ENCODE measurements at places on chromosomes 6 and 20. TPM values are rescaled to one million over a fixed set of nuclear protein-coding genes. Genes with fewer than 3 reads are reported as not detected.
A peak's percentile ranks its signal among the peaks of the same experiment; 100 is the strongest.

- peak; percentile 51 for DNase-seq
Measured at GRCh38 chr6:28985462-28986164, 19.5 kb downstream of the ZNF311 start.

GRCh38 chr20:24470746-24471582 lies 1.5 kb downstream of the SYNDIG1 start:
- DNase-seq, result no peak

GRCh38 chr6:17851720-17852161 lies 135.7 kb downstream of the KIF13A start:
- DNase-seq, result no peak

DNA sequence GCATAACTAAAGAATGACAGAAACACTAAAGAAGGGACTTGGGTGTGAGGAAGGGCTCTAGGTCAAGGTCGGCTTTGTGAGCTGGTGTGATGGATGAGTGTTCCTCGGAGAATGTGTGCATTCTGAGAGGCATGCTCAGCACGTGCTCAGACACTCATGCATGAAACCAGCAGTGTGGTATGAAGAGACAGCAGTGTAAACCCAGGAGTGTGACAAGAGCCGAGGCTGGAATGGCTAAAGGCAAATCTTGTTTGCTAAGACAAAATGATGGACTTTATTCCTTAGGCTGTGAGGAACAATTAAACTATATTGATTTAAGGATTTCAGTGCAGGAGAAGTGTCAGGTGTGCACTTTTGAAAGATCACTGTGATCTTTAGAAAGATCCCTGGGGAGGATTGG lies 107.4 kb upstream of the MAP7 start:
- DNase-seq, result no peak

DNA sequence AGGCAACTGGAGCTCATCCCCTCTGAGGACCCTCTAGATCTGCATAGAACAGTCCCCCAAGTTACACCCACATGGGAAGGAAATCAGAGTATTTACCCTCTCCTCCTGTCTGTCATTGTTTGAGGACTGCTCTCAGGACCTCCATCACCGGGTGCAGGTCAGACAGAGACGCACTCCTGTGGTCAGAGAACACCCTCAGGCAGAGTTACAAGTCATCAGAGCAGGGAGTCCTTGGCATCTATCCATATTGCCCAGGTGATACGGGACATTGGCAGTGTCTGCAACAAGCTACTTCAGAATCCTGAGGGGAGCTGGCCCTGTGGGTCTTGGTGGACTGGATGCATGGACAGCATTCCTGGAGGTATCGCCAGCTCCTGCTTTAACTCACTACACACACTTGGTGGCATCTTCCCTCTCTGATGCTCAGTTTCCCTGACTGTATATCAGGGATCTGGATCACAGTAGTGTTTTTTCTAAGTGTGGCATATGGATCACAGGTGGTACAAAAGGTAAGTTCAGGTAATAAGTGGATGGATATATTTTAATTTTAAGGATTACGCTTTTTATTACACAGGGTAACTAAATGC lies 15.1 kb upstream of the ISM1 start:
- no peak for DNase-seq

DNA sequence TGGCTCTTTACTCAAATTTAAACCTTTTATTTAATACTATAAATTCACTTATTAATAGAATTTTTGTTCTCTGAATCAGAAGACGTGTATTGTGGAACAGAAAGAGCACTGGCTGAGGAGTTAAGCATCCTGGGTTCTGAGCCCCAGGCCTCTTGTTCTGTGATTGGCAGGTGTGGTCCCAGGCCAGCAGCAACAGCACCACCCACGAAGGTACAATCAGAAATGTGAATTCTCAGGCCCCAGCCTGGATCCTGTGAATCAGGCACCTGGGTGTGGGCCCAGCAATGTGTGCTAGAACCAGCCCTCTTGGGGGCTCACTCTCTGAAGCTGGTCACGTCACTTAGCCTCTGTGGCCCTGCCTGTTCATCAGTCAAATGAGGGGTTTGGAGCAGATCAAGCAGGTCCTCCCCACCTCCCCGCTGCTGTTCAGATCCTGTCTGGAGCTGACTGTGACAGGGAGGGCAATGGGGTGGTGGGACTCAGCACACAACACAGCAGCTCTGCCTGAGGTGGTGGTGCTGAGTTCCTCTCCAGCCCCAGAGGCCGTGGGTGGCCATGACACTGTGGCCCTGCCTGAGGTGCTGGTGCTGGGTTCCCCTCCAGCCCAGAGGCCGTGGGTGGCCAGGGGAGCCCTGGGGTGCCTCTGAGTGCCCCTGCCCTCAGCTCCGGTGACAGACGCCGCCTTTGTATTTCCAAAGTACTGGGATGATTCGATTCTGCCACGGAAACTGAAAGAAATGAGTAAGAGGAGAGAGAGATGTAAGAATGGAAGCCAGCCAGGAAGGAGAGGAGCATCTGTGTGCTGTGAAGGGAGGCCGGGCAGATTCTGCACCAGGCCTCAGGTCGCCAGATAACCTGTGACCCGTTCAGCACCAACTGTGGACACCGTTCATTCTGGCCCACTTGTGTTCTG lies 41.6 kb upstream of the FRMD1 start:
- DNase-seq, result peak; percentile 55

DNA sequence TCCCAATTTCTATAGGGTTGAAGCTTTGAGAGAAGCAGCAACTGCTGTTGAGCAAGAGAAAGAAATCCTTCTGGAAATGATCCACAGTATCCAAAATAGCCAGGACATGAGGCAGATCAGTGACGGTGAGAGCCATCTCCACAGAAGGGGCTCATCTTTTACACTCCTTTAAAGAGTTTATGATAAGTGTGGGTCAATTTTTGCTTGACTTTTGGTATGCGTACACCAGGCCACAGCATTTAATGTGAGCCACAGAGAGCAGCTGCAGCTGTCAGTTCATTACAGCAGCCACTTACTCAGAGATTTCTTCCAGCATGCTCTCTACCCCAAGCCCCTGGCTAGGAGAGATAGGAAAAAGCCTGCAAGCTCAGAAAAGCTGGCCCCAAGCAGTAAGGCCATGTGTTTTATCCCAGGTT lies 9.9 kb downstream of the BAG2 start:
- DNase-seq, result no peak

- no peak for DNase-seq
Measured at GRCh38 chr20:20594171-20594530, 118.3 kb downstream of the RALGAPA2 start.

DNA sequence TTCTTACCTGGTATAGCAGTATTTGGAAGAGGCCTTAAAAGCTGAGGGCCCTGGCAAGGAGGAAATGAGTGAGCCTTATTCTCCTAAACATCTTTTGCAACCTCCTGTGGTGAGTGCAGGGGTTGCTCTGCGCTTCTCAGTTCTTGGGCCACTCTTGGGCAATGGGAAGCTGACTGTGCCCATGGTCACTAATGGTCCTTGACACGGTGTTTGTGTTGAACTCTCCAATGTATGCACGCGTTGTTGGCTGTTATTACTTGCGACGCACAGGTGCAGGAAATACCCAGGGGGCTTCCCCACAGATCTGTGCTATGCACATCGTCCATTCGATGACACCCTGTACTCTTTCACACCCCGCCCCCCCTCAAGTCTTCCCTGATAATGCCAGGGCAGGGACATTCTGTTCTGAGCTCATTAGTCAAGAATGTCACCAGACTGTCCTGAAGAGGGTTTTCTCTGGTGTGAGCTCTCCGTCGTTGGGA lies 79.7 kb downstream of the EDN1 start:
- no peak for DNase-seq

DNA sequence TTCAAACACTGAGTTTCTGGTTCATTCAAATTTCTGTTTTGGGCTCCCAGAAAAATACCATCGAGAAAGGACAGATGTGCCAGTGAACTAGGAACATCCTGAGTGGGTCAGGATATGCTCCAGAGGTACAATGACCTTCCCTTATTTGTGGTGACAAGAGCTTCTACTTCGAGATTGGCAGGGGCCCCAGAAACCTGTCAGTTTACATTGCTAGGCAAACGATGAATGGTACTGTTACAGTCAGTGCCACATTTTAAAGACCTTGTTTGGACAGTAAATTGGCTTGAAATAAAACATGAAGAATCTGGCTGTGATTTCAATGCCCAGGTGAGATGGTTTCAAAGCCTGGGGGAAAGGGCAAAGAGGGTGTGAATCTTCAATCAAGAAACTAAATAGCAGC lies 454.5 kb upstream of the ID4 start:
- no peak for DNase-seq

DNA sequence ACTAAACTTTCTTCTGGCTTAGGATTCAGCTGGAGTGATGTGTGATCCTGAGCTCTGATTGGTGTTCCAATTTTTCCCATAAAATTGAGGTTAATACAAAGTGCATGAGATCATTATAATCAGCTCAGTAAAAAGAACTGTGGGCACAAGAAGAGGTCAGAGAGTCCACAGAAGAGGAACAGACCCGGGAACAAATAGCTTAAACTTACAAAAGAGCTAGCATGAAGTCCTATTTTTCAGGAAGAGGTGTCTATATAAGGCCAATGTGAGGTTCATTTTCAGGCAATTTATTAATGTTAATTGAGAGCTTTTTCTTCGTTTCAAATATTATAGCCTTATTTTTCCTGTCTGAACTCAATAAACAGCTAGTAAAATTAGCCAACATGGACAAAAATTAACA lies 26.9 kb upstream of the STX11 start:
- DNase-seq, result no peak

Gene HLA-DOA
- 3.3 TPM for total RNA-seq

Gene PTCRA
- not detected for total RNA-seq

Gene OR2J3
- not detected for total RNA-seq

Gene VIP
- total RNA-seq, result not detected

Gene DNAH8
- total RNA-seq, result 0.02 TPM

Gene SLC35F1
- 0.23 TPM for total RNA-seq

Gene PROKR2
- not detected for total RNA-seq

Gene TINAG
- not detected for total RNA-seq

Gene TMEM63B
- 15.2 TPM for total RNA-seq

Measured in activated CD4-positive, alpha-beta T cell treated with anti-CD3 and anti-CD28 coated beads for 36 hours (primary cell).